Activated CD4-positive, alpha-beta T cell treated with anti-CD3 and anti-CD28 coated beads for 36 hours (primary cell): ENCODE measurements at places on chromosomes 7 and 10.

DNA sequence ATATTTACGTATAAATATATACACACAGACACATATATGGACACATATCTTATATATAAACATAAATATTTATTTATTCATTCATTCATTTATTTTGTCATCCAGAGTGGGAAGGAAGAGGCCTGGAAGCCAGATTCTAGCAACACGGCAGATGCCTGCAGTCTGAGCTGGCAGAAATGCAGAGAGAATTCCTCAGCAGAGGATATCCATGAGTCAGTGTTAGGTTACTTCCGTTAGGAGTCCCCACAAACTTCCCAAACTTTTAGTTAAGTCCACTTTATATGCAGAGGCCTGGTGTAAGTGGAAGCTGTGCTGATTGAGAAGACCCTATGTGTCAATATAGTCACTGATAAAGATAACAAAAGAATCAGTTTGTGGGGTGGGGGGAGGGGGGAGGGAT lies 89.6 kb downstream of the PPP1R17 start:
- no peak for DNase-seq

DNA sequence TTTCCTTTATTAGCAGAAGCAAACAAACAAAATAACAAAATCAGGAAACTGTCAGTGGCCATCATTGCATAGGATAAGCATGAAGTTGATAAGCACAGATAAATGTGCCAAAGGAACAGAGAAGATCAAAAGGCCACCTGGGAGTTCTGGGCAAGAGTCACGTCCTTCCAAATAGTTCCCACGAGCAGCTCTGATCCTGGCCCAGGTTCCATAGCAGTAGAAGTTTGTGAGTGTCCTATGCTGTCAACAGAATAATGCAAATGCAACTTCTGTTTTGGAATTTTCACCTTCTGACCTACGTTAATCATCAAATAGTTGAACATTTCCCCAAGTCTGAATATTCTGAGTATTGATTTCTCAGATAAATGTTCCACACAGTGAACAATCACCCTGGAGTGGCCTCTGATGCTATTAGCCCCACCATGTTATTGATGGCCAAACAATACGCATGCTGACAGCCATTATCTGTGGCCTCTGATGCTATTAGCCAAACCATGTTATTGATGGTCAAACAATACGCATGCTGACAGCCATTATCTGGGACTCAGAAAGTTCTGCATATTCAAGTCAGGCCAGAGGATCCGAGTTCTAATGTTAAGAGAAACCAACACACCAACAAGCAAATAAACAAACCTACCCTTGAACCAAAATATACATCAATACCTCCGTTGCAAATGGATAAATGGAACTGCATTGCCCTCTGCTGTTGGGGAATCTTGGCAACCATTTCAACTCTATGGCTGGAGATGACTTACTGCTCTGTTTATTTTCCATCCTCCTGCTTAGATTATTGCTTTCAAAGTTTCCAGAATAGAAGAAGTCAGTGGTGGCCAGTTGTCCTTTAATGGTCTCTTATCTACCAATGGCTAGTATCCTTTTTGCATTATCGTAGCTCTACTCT lies 63.3 kb downstream of the MRC1 start:
- DNase-seq: peak; percentile 9

GRCh38 chr10:5662708-5663579 lies 3.5 kb downstream of the ASB13 start:
- DNase-seq: no peak

GRCh38 chr10:124099604-124100003 lies 6.2 kb upstream of the CHST15 start:
- no peak for DNase-seq
